ENCODE measurements at places on chromosomes 5 and 9.
A peak's percentile ranks its signal among the peaks of the same experiment; 100 is the strongest.

GRCh38 chr5:2569774-2570542, 181.5 kb downstream of the IRX2 start:
- no peak for DNase-seq

GRCh38 chr5:127934791-127935256, 148.7 kb upstream of the SLC12A2 start:
- peak; percentile 99 for DNase-seq

GRCh38 chr5:72209147-72210115, 102.2 kb downstream of the MAP1B start:
- DNase-seq: peak; percentile 60

- peak; percentile 50 for DNase-seq
Observed at GRCh38 chr5:169020102-169020501, 280.8 kb downstream of the SLIT3 start.

GRCh38 chr9:130630506-130631330, 33.7 kb upstream of the PRDM12 start:
- DNase-seq: no peak

DNA sequence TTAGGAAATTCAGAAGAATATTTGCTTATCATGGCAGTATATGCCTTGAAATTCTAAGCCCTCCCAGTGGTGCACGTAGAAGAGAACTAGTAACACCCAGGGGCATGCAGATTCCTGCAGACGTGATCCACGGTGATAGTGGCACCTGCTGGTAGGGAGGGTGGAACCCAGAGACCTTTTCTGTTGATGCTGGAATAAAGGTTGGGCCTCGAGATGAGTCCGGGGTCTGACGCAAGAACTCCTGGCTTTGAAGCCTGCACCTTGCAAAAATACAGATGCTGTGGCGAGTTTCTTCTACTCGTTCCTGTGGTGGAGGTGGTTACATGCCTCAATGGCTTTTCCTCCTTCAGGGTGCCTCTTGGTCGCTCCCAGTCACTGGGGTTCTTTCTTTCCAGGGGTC, 39.5 kb upstream of the PHF2 start:
- DNase-seq: peak; percentile 22

GRCh38 chr5:1897816-1898450, 15.2 kb upstream of the IRX4 start:
- DNase-seq: no peak

- DNase-seq: no peak
Observed at GRCh38 chr5:158147227-158147626, 288.3 kb upstream of the CLINT1 start.

- DNase-seq: no peak
Observed at GRCh38 chr9:127746959-127747569, 12.0 kb upstream of the TOR2A start.

GRCh38 chr5:72156946-72157624, 49.8 kb downstream of the MAP1B start:
- DNase-seq: peak; percentile 61

GRCh38 chr5:78002690-78003089, 226.6 kb upstream of the TBCA start:
- no peak for DNase-seq

DNA sequence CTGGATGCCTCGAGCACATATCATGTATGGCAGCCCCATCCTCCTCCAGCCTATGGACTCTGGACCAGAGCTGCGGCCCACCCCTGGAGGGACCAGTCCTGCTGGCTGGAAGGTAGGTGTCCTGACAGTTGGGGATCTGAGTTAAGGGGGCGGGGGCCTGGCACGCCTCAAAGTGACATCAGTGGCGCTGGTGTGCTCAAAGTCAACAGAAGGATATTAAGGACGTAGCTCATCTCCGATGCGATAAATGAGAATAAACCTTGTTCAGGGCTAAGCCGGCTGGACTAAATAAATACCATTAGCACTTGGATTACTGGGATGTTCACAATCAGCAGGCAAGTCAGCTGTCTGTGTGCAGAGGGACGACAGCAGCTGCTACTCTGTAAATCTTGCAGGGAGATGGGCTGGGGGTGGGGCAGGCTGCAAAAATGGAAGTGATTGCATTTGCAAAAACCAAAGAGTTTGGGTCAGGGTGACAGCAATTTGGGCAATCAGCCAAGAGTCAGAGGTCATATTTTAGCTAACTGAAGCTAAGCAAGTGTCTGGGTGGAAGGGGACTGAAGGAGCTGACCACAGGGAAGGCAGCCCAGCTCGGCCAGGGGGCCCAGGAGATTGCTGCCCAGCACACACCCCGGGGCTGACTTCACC, 80.0 kb upstream of the LRRTM2 start:
- no peak for DNase-seq

DNA sequence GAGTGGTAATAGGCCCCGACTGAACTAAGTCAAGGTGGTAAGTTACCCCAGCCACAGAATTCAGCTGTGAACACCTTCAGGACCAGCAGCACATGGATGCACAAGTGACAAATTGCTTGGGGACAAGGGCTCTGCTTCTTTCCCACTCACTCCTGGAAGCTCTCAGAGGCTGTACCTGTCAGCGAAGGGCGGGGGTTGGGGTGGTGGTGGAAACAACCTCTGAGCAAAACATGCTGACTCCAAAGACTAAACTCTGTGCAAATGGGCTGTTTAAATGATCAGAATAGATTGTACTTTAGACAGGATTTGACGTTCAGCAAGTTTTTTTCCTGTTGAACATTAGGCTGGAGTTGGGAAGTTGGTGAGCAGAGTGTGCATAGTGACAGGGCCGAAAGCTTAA, 544.5 kb upstream of the ZNF608 start:
- DNase-seq: no peak

DNA sequence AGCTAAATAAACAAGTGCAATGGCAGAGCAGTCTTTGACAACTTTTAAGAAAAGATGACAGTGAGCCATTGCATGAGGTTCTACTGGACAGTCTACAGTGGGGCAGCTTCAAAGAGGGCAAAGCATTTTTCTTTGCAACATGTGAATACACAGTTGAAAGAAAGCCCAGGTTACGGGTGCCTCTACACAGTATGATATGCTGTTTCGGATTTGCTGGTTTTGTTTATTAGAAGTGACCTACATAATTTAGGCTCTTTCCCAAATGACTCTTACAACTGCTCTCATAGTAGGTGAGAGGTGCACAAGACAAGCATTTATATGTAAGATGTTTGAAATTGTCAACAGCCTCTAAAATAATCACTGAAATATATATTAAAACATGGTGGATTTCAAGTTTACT, 62.4 kb downstream of the MEF2C start:
- DNase-seq: no peak

DNA sequence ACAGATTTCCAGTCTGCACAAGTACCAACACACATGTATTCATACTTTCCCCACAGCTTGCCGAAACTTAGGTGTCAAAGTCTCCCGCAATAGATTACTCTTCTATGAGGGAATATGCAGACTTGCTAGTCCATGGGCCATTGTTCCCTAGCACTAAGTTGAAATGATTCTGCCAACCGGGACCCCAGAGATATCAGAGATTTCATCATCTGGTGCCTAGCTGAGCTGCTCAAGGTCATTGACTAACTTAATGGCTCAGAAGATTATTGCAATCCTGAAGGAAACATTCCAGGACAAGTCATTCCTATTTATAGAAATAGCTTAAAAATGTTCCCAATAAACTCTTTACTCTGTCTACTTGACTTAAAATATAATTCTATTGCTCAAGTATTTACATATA, 202.6 kb downstream of the PIK3R1 start:
- DNase-seq: no peak

DNA sequence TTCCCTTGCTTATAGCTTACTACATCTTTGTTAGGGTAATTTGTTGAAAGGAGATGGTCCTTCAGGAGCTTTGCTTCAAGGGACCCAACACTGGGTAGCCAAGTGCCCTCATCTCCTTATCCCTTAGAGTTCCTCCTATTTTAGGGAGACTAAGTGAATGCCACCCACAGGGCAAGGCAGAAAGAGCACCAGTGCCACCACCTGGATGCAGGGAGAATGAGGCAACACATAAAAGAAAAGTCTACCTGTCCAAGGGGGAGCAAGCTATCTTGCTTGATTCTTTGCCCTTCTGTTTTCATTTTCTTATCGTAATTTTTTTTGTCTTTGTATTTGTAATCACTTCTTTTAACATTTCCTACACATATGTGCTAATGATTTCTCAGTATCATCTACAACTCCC, 205.5 kb downstream of the NPR3 start:
- DNase-seq: peak; percentile 52

DNA sequence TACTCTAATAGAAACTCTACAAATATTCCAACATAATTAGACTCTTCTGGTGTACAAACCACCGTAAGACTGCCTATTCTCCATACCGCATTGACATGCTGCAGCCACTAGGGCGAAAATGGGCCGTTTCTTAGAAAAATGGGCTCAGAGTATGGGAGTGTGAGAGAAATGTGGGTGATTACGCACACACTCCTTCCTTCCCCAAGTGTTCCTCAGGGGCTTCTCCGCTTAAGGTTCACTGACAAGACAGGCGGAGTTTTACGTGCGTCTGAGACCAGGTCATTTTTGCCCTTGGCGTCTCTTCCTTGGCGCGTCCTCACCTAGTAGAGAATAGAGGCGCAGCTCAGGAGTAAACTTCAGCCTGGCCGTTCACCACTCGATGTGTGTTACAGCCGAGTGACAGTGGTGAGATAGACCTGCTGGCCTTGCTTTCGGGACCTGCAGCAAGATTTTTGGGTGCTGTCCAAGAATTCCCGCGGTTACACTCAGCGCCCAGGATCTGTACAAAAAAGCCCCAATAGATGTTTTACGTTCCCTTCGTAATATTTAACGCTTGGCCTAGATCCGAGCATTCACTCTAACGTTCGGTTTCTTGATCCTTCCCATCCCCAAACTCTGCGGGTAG, 1.8 kb upstream of the NTRK2 start:
- peak; percentile 52 for DNase-seq

DNA sequence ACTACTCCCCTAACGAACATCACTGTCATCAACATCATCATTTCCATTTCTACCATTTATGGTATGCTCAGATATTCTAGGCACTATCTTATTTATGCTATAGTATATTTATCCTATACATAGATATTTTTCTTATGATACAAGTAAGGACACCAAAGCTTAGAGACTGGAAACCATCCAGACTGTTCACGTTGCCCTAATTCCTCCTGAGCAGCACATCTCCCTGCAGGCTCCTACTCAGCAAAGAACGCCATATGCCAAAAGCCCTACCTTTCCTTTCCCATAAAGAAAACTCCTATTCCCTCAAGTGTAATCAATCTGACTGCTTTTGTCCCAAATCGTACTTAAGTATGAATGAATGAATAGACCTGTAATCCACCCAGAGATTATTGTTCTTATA, 247.0 kb downstream of the PRELID2 start:
- no peak for DNase-seq

- no peak for DNase-seq
Observed at GRCh38 chr5:117801583-117801982, 1186.8 kb downstream of the DTWD2 start.

DNA sequence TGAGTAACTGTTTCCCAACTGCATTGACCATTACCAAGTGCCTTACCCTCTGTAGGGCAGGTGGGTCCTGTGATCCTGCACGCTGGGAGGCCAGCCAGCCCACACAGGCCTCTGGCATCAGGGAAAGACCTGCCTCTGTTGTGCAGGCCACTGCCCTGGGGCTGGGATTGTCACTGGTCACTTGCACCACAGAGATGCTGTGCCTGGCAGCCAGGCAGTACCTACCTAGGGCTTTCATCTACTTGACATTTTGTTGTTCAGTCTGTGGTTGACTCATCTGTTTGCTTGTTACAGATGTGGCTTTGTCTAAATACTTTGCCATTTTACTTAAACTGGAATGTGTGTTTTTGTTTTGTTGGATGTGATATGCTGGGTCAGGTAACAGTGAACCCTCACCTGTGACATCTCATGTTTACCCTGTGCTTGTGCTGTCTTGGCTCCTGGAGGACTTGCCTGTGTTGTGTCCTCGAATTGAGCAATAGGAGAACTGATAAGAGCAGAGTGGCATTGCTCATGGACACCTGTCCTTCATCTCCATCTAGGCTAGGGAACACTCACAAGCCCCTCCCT, 32.8 kb downstream of the SECISBP2 start:
- no peak for DNase-seq

DNA sequence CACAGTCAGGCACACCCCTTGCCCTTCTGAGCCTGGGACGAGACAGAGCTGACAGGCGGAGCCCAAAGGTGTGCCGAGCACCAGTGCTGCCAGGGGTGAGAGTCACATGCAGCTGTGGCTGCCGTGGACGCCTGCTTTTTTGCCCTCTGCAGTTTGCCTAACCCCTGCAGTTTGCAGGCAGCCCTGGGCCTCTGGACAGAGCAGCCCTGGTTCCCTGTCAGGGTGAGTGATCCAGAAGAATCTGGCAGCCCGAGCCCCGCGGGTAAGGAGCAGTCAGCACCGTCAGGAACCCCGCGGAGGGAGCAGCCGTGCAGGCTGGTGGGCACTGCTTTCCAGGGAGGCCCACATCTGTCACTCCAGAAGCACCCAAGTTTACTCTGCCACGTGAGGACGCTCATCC, 30.3 kb downstream of the CEP72 start:
- DNase-seq: no peak

GRCh38 chr5:102737161-102737560, 17.9 kb upstream of the PAM start:
- no peak for DNase-seq
